Kidney tubule cell (primary cell): ENCODE measurements at places on chromosomes 7 and 10.

DNA sequence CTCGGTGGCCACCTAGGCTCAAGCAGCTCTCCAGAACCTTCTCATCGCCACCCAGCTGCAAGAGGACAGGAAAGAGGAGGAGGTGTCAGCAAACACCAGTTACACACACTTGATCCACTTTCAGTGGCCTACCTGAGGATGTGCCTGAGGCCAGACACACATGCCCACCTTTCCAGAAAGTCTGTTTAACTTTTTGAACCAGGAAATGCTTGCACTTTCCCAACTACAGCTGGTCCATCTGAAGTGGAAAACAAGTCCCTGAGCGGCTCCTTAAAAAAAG is 15.7 kb upstream of the CYREN start:
- no peak for DNase-seq

DNA sequence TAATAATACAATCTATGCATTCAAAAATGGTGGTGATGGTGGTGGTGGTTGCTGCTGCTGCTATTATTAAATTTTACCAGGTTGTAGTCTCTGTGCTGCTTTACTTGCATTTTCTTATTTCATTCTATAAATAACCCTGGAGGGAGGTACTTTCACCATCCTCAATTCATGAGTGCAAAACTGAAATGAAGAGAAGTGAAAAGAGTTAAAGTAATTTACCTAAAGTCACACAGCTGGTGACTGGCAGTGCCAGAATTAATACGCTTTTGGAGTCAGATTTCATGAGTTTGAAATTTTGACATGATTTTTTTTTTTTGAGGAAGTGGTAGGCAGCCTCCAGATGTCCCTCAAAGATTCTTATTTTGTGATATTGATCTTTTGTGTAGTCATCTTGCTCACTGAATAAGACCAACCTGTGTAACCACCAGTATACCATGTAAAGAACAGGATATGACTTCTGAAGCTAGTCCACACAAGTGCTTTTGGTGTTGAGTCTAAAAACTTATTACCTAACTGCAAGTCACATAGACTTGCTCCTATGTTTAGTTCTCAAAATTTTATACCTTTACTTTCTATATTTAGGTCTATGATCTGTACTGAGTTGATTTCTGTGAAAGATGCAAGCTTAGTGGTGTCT is 218.8 kb downstream of the ZWINT start:
- DNase-seq = no peak

DNA sequence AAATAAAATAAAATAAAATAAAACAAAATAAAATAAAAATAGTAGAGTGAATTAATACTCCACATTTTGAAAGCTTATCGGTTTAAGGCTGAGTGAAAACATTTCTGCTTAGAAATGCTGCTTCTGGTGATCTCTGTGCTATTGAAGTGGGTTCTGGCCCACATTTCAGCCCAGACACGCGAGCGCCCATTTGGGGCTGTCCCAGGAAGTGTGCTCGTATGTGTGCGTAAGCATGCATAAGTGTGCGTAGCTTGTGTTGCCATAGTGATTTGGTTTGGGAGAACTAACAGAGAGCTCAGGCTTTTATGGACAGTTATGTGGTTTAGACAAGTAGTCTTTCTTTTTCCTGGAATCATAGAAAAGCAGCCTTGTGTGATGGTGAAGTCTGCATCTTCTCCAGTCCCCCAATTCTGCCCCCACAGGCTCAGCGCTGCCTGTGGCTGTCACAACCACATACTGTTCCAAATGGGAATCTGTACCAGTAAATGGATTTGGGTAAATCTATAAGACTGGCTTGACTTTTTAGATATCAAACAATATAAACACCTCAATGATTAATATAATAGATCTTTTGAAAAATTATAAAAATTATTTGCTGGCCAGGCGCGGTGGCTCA is 29.8 kb upstream of the PURB start:
- DNase-seq = no peak

- no peak for DNase-seq
These were observed 203.5 kb upstream of the ZNF32 start for GRCh38 chr10:43852149-43852548.

DNA sequence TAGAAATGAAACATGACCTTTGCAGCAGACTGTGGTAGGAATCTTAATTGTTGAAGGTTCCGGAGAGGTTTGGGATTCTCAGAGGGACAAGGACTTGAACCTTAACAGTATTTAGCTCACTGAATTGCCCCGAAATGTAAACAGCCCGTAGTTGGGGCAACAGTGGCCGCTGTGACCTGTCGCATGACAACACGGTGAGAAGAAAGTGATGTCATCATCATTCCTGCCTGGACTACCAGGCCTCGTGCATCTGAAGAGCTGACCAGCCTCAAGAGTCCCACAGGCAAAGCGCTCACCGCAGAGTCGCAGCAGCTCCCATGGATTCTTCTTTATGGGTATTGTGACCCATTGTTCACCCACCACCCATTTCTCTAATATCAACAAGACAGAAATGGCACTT is 250.6 kb downstream of the KLF6 start:
- DNase-seq = peak; percentile 23

GRCh38 chr10:110843031-110843430 is 28.7 kb upstream of the PDCD4 start:
- DNase-seq = no peak

- DNase-seq = no peak
These were observed 41.2 kb upstream of the AKR1E2 start for GRCh38 chr10:4784667-4785333.
